ENCODE measurements at places on chromosomes 12 and 14. TPM values are rescaled to one million over a fixed set of nuclear protein-coding genes. Genes with fewer than 3 reads are reported as not detected.

The CELA1 gene
- total RNA-seq, result not detected

The LPAR5 gene
- total RNA-seq, result not detected

GRCh38 chr14:58807191-58807590, 169.4 kb downstream of the DACT1 start:
- peak; percentile 27 for DNase-seq

DNA sequence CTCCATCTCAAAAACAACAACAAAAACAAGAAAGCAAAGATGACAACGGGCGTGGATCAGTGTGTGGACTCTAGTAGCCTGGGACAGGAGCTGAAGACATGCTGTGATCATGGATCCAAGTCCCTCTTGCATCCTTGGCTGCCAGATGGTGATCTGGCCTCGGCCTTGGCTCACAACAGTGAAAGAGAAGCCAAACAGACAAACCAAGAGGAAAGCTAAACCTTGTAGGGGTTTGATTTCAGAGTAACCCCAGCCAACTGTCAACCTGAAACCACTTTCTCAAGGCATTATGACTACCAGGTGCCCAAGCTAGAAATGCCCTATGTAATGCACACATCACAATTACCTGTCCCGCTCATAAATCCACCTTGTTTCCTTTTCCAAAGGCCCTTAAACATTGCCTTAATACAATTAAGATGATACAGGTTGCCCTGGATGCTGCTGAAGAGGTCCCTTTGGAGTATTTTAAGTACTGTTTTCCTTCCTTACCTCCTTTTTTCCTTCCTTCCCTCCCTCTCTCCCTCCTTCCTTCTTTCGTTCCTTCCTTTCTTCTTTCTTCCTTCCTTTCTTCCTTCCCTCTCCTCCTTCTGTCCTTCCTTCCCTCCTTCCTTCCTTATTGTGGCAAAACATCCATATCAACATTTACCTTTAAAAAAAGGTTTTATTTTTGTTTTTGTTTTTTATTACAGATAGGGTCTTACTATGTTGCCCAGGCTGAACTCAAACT, 41.4 kb upstream of the NINJ2 start:
- DNase-seq, result no peak

The RIC8B gene
- 15.0 TPM for total RNA-seq

DNA sequence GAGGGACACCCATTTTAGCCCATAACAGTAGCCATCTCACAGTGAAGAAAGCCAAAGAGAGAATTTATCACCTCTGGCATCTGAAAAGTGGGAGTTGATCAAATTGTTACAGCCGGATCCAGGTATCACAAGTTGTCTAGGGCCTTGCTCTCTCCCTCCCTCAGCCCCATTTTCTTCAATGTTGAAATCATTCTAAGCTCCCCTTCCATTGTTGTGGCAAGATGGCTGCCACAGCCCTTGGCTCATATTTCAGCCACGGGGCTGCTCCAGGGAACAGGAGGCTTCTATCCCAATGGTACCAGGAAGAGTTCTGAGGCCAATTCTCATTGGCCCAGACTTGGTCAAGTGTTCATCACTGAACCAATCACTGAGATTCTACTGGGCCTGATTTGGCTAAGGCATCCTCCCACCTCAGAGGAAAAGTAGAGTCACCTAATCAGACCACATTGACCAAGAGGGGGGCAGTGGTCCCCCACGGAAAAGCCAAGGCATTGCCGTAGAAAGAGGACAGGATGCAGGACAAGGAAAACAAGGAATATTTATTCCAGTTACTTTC, 106.2 kb downstream of the GPATCH2L start:
- DNase-seq, result no peak

The SDR9C7 gene
- not detected for total RNA-seq

DNA sequence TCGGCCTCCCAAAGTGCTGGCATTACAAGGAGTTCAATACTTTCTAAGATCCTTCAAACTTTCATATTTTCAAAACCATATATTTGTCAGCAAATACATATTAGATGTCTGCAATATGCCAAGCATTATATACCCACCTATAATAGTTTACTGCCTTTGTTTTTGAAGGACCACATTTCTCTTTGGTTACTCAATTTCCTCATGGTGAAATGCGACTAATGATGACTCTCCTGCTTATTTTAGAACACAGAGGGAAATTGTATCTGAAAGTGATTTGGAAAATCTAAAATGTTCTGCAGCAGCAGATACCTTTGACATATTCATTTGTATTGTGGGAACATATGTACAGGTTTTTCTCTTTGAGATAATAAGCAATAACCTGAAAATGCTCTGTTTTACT, 2.7 kb upstream of the CNTN1 start:
- DNase-seq, result no peak

DNA sequence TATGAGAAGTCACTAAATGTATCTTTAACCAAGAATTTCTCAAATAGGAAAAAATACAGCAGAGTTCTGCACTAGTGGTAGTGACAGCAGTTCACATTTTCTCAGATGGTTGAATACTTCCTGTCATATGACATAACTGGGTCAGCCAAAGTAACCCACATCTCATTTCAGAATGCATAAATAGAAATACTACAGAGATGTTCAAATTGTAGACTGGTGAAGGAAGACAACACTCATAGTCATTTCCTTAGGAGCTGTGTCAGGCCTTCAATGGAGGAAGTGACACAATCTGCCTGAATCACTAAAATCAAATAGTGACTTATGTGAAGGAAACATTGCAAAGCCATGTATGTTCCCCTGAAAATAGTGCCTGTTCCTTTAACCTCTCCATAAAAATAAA, 32.4 kb downstream of the FERMT2 start:
- DNase-seq, result peak; percentile 50

- DNase-seq, result peak; percentile 37
Observed at GRCh38 chr12:52061470-52062166, 8.2 kb upstream of the ATG101 start.

- peak; percentile 17 for DNase-seq
Observed at GRCh38 chr12:121033625-121034349, 5.3 kb downstream of the OASL start.

- DNase-seq, result no peak
Observed at GRCh38 chr14:100654025-100654813, 67.0 kb upstream of the BEGAIN start.

The IL26 gene
- total RNA-seq, result not detected

GRCh38 chr14:22878271-22879246, 4.5 kb upstream of the REM2 start:
- no peak for DNase-seq

The KMT2D gene
- total RNA-seq, result 23.8 TPM

DNA sequence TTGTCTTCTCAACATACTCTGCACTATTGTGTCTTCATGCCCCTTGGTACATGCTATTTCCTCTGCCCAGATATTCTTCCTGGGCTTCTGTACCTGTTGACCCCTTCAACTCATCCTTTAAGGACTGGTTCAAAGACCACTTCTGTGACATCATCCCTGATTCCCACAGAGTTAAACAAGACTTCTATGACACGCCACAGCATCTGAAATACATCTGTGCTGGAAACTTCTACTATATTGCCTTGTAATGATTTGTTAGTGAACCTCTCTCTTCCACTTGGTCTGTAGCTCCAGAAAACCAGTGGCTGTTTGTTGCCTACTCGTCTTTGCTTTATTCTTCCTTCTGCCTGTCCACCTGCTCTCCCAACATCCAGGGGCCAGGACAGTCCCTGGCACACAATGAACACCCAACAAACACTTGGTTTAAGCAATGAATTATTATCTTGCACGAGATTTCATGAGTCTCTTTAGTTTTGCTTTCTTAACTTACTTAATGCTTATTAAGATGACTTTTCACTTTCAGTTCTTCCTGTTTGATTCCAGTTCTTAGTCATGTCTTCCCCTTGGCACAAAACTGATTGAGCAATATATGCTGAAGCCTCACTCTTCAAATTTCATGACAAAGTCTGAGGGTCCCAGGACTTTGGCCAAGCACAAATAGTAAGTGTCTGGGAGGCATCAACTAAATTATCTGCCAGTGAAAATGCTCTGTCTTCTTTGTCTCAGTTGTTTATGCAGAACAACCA, 485.9 kb downstream of the APAF1 start:
- DNase-seq, result no peak

DNA sequence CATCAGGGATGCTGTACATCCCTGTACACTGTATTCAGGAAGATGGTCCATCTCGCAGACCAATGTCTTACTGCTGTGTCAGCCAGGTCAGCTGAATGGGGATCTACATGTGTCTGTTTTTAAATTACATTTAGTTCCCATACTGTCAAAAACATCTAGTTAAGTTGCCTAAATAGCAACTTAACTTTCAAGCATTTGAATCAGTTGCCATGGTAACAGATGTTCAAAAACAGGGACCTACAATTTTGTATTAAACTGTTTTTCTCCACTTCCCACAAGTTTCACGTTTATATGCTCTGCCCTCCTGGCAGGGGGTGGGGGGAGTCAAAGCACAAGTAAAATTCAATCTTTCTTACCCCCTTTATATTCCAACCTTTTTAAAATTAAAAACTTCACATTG, 38.3 kb downstream of the C12orf42 start:
- no peak for DNase-seq

The SLC17A8 gene
- not detected for total RNA-seq

GRCh38 chr12:106023039-106023438, 115.7 kb downstream of the NUAK1 start:
- no peak for DNase-seq

DNA sequence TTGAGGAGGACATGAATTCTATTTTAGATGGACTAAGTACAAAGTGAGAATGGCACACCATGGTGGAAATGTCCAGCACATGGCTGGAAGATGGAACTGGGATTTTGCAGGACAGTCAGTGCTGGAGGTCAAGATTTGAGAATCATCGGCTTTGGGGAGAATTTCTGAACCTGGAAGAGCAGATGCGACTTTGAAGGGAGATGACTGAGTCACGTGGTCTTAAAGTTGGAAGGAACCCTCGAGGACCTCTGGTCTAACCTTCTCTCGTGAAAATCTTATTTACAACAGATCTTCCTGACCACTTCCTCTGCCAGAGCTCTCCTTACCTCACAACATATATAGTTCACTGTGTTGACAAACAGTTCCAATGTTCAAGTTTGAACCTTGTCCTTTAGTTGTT, 415.4 kb downstream of the ATP23 start:
- no peak for DNase-seq

- DNase-seq, result no peak
Observed at GRCh38 chr12:951176-951575, 1.7 kb upstream of the RAD52 start.

The ENDOU gene
- total RNA-seq, result not detected

- DNase-seq, result no peak
Observed at GRCh38 chr14:82224610-82225009, 691.0 kb upstream of the SEL1L start.

The DNAJC22 gene
- total RNA-seq, result 1.6 TPM

DNA sequence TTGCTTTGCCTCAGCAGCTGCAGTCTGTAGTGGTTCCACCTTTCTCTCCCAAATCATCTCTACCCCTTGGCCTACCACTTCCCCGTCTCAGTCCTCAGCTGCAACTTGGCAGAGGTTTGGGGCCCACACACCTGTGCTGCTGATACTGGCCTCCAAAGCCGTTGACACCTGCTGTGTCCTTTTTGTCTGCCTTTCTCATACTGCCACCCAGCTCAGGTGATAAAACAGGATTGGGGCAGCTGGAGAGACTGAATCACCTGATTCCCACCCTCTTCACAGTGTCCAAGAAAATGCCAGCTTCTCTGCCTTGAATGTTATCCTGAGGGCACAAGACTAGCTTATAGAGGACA, 103.7 kb downstream of the ETV6 start:
- DNase-seq, result no peak

The RFX4 gene
- not detected for total RNA-seq

GRCh38 chr14:82138431-82138830, 604.8 kb upstream of the SEL1L start:
- no peak for DNase-seq
